Stimulated activated CD4-positive, alpha-beta T cell treated with anti-CD3 and anti-CD28 coated beads, Interleukin-4, amount 100 ng/mL, for 1 hour (primary cell): ENCODE measurements at places on chromosomes 3 and 15.
A peak's percentile ranks its signal among the peaks of the same experiment; 100 is the strongest.

GRCh38 chr3:142664819-142665218 lies 59.0 kb upstream of the TRPC1 start:
- no peak for DNase-seq

GRCh38 chr15:71437919-71438318 lies 322.6 kb downstream of the THSD4 start:
- no peak for DNase-seq

DNA sequence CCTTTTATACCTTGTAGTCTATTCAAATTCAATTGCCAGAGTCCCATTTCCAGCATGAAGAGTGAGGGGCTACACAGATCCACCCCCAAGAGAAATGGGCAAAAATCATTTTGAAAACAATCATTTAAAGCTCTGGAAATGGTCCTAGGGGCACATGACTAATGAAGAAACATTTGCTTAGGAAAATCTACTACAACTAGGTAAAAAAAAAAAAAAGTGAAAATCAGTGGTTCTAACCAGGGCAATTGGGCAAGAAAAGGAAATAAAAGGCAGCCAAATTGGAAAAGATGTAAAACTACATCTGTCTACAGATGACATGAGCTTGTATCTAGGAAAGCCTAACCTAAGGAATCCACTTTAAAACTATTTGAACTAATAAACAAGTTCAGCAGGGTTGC lies 9.4 kb downstream of the IMPG2 start:
- DNase-seq: no peak

GRCh38 chr3:112090887-112091586 lies 4.8 kb downstream of the C3orf52 start:
- no peak for DNase-seq

GRCh38 chr3:76405196-76405595 lies 619.8 kb upstream of the ZNF717 start:
- no peak for DNase-seq

DNA sequence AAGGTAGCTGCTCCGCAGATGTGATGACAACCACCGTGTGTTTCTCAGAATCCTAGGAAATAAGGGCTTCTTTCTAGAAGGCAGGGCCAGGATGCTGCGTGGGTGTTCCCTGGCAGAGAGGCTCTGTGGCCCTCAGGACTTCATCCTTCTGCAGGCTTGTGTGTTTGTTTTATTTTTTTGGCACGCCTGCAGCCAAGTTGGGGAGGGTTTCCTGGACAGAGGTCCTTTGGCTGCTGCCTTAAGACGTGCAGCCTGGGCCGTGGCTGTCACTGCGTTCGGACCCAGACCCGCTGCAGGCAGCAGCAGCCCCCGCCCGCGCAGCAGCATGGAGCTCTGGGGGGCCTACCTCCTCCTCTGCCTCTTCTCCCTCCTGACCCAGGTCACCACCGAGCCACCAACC lies at the start of gene CLEC3B:
Gene CLEC3B, plus strand, starts transcription at position 266 of the 400 bp plus-strand sequence. Its CDS starts 60 bp downstream, at position 326.
- no peak for DNase-seq

GRCh38 chr3:66182246-66182645 lies 38.6 kb upstream of the SLC25A26 start:
- DNase-seq: no peak

GRCh38 chr3:25789209-25789595 lies 688 bp upstream of the OXSM start:
- no peak for DNase-seq

- DNase-seq: no peak
These were observed 107.0 kb upstream of the RPL32 start for GRCh38 chr3:12948371-12948770.

DNA sequence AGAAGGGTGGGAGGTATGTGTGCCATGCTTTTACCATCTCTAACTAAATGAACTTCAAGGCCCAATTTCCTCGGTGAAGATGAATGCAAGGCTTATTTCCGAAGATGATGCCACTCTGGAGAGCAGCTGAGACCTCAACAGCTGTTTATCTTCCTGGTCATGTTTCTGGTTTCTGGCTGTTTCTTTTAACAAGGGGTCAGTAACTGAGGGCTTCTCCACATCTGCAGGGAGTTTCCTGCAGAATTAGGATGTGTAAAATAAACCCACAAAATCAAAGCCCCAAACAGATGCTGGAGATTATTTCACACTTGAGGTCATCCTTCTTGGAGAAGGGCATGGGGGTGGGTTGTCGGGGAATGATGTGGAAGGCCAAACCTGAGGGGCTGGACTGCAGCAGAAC lies 220.3 kb downstream of the THSD4 start:
- no peak for DNase-seq

DNA sequence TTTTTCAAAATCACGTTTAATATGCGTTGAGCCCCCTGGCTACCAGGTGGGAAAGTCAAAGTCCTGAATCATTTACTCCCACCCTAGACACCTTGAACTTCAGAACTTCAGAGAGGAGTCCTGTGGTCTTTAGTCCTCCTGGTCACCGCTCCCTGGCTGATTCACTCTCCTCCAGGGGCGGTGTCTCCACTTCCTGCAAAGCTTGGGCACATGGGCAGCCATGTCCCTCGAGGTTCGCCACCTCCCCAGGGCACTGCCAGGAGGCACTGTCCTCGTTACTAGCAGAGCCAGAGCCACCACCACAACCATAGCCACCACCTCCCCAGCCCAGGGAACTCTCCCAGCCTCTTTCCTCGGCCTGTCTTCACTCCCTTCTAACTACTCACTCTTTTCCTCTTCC lies 31.0 kb downstream of the LOXL1 start:
- DNase-seq: no peak

DNA sequence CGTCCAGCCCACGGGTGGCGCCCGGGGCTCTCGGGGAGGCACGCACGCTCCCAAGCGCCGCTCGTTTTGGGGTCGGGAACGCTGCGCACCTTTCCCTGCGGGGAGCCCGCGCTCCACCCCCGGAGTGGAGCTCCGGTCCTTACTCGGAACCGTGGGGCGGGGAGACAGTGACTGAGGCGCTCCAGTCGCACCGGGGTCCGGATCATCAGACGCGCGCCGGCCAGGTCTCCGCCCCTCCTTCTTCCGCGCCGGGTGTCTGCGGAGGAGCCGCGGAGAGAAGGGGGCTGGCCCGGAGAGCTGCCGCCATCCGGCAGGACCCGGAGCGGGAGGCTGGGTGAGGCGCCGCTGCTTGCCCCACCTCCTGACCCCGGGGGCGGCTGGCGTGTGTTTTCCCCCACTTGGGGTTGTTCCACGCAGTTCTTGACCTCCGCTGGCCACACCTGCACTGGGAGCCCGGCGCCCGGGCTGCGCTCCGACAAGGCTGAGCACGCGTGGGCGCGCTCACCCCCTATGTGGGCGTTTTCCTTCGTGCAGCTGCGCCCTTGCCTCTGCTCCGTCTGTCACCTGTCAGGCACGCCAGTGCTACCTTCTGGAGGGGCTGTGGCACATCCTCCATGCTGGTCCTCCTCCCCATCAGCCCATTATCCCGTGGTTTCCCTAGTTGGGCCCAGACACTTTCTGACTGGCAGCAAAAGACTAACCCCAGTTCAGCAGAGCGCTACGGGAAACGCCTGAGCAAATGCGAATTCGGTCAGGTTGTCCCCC lies at the start of gene MCF2L2:
Gene MCF2L2, minus strand, starts transcription at position 173 of the 765 bp plus-strand sequence. CDS start 642 bp downstream, outside the sequence.
- DNase-seq: peak; percentile 77

- DNase-seq: peak; percentile 61
These were observed 654 bp downstream of the PIK3CA start for GRCh38 chr3:179148616-179149405.

- DNase-seq: no peak
These were observed 888 bp downstream of the PPP2R3A start for GRCh38 chr3:135966271-135966961.

- DNase-seq: no peak
These were observed 147.3 kb upstream of the SEMA6D start for GRCh38 chr15:47570044-47570443.

DNA sequence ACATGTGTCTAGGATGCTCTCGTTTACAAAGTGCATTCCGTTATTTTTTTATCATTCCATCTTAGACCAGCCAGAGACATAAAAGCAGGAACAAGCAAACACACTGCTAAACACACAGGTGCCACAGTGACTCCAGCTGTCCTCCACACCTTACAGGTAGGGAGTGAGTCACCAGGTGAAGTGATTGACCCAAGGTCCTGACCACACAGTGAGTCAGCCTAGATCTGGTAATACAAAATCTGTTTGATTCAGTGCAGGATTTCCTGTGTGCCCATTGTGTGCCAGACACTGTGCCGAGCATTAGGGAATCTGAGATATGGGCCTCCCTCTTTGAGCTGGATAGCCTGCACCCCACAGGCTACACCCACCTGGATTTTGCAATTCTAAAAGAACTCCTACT lies 16.7 kb upstream of the BFSP2 start:
- DNase-seq: no peak

- no peak for DNase-seq
These were observed 131.2 kb downstream of the CTNNB1 start for GRCh38 chr3:41330465-41330864.

- no peak for DNase-seq
These were observed 49.4 kb downstream of the GTF2E1 start for GRCh38 chr3:120791913-120792312.

- no peak for DNase-seq
These were observed 195.5 kb downstream of the BCHE start for GRCh38 chr3:165641569-165642310.

- DNase-seq: no peak
These were observed 63.9 kb downstream of the UQCC5 start for GRCh38 chr3:52600258-52600657.

GRCh38 chr15:53872410-53872809 lies 105.8 kb upstream of the UNC13C start:
- no peak for DNase-seq

DNA sequence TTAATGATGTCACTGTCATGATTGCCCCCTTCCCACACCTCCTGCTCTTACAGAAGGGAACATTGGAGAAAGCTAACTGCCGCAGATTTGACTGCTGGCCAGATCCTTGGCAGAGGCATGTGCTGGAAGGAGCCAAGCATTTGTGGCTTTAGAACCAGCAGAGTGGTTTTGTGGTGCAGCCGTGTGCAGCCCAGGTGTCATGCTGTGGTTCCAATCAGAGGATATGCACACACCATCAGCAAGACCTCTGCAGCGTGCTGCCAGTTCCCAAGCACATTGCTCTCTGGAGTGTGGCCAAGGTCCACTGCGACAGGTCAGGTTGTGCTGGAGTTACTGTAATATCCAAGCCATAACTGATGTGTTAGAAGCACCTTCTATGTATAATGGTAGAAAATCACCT lies 61.6 kb downstream of the OTOL1 start:
- no peak for DNase-seq

DNA sequence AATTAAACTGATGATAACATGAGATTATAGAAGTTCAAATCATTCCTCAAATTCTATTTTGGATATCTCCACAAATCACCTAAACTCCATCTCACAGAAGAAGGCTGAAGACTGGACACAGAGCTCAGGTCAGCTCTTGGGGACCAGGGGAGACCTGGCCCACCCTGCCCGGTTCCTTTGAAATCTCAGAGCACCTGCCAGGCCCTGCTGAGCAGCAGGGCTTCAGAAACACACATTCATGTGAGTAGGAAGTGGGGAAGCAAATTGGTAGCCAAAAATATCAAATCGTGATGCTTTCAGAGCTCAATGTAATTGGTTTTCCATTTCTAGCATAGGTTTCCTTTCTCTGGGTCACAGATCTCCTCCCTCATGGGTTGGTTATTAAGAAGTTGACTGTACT lies 76.2 kb downstream of the OCA2 start:
- DNase-seq: no peak

DNA sequence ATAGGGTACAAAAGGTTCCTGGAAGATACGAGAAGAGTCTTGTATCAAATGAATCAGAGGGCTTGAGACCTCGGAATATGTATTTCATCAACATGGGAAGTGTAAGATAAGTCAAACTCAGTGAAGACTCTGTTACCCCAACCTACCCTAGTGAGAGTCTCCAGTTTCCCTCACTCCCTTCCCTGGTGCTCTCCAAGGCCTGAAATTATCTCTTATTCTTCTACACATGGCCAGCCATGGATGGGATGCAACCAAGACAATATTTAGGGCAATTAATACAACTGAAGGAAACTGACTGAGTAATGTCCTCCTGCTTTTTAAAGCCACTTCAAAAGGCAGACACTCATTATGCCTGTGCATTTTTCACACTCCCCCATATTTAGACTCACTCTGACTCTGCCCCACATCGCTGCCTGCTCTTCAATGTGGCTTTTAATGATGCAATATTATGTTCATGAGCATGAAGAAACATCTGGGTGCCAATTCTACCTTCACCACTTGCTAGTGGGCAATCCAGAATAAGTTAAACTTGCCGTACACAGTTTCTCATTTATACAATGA lies 137.1 kb upstream of the THBS1 start:
- no peak for DNase-seq

GRCh38 chr3:55085231-55085630 lies 157.4 kb upstream of the LRTM1 start:
- no peak for DNase-seq

DNA sequence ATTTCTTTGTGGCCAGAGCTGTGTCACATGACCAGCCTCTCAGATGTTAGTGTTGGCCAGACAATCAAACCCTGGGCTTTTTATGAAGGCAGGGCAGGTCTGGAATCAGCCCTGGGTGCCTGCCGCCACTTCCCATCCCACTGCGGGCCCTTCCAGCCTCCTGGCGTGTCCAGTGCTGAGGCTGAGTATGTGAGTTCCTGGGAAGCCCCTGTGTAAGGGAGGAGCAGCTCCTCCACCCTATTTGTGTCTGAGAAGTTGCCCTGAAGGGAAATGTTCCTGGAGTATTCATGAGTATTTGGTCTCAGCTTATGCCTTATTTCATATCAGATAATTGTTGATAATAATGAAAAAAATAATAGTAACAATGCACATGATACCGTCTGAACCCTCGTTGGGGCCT lies 190.1 kb downstream of the NSMCE3 start:
- DNase-seq: no peak

DNA sequence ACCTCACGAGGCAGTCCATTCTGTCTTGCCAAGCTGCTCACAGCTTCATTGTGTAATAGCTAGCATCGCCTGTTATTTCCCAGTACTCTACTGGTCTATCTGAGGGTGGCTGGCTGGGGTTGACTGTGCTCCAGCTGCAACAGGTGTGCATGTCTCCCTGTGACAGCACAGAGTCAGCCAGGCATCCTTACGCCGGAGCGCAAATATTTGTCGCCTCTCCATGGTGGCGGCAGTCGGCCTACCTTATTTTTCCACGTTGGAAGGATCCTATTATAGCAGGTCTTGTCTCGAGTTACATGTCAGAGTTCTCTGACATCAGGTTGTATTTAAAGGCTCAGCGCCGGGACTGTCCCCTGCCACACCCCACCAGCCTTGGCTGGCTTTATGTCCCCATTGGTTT lies 307.1 kb downstream of the TLE3 start:
- DNase-seq: no peak

GRCh38 chr3:157029365-157029790 lies 130.6 kb downstream of the CCNL1 start:
- DNase-seq: no peak

- peak; percentile 3 for DNase-seq
These were observed 764 bp downstream of the UACA start for GRCh38 chr15:70762469-70763119.
